NT2/D1 (cell line): ENCODE measurements at places on chromosomes 12 and 14.
A peak's percentile ranks its signal among the peaks of the same experiment; 100 is the strongest.

DNA sequence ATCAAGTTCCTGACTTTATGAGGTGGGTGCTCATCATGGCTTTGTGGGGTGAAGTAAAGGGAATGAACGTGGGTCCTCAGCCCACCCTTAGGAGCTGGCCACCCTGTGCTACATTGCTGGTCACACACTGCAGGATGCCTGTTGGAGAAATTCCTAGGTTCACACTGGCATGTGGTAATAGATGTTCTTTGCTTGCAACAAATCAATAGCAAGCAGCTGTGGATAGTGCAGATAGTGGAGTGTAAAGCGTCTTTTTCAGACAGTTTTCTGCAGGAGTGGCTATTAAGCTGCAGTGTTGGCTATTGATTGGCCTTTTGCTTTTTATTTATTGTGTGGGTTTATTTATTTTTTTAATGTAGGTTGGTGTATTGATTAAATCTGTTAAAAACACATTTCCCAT, 822.7 kb downstream of the NRXN3 start:
- no peak for DNase-seq

DNA sequence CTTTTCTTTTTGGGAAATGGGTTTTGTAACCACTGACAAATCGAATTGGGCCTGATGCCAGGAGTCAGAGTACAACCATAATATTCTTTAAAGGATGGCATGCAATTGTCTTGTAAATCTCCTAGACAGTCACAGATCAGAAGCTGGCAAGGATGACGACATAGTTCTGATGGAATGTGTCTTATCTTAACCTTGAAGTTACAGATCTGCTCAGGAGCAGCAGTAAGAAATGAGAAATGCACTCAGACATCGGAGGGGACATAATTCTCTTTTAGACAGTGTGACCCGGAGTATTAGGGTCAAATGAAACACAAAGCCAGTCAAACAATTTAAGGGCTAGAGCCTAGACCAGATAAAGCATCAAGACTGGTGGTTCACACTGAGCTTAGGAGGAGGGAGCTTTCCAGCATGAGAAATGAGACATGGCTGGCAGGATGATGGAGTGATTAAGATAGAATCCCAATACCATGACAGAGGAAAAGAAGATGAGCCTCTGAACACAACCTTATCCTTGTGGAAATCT, 17.5 kb downstream of the CBX5 start:
- no peak for DNase-seq

GRCh38 chr12:130835011-130835410, 4.0 kb downstream of the STX2 start:
- DNase-seq, result no peak

DNA sequence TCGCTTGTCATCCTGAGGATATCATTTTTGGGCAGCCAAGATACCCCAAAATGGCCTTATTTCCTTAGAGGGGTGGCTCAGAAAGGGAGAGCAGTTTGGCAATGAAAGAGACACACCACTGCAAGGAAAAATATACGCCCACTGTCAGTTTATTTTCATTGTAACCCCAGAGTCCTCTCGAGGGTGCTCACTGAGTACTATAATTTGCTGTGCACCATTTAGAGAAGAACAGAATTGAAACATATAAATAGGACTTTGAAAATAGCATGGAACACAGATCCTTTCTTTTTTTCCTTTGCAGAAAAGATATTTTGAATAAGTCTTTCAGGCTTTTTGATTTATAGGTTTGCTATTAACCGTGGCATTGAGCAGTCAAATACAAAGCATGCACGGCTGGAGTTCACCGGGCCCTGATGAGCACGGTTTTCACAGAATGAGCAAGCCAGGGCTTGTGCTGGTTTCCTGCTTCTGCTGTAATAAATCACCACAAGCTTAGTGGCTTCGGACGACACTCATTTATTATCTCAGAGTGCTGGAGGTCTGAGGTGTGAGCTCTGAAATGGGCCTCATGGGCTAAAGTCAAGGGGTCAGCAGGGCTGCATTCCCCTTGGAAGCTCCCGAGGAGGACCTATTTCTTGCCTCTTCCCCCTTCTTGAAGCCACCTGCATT, 152.3 kb downstream of the ZNF664 start:
- no peak for DNase-seq

- no peak for DNase-seq
Observed at GRCh38 chr14:105891631-105892452, 365.5 kb downstream of the TMEM121 start.

DNA sequence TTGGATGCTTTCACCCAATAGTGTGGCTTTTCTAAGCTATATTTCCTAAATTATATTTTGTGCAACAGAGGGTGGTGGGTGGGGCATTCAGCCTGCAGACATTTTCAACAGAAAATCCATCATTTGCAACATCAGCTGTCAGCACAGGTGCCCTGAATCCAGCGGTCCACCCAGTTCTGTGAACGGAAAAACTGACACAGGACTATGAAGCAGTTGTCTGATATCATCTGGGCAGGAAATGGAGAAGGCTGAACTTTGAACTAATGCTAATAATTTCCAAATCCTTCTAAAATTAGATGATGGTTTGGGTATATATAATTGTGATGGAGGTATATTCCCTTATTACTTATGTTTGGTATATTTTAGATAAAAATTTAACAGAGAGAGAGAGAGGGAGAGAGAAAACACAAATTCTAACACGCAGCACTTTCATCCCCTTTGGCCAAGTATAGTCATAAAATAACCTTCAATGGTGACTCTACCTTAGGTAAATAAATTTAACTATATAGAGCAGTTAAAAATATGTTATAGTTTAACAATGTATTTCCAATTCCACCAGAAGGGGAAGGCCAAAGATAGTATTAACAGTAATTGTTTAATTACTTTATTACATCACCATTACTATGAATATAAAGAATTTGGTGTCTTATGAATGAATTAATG, 58.3 kb upstream of the PTPRB start:
- DNase-seq, result no peak

- no peak for DNase-seq
Observed at GRCh38 chr12:3103806-3104205, 26.6 kb downstream of the TSPAN9 start.

GRCh38 chr12:15608941-15609340, 180.2 kb downstream of the EPS8 start:
- no peak for DNase-seq

GRCh38 chr12:12919666-12920435, 28.5 kb downstream of the GPRC5A start:
- DNase-seq, result no peak

DNA sequence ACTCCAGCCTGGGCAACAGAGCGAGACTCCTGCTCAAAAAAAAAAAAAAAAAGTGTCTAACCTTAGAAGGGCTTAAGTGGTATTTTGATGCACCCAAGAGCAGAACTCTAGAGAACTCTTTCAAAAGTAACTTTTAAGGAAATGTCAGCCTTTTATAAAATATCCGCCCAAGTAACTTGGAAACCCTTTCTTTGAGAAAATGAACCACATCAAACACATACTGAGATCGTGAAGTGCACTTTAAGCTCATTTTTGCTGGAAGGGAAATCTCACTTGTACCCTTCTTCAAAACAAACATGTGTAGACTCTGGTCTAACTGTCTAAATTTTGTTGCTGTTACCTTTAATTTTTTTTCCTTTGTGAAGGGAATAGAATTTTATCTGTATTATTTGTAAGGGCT, 5.5 kb downstream of the C12orf56 start:
- no peak for DNase-seq

GRCh38 chr14:100907240-100907639, 3.7 kb upstream of the RTL1 start:
- DNase-seq, result no peak

DNA sequence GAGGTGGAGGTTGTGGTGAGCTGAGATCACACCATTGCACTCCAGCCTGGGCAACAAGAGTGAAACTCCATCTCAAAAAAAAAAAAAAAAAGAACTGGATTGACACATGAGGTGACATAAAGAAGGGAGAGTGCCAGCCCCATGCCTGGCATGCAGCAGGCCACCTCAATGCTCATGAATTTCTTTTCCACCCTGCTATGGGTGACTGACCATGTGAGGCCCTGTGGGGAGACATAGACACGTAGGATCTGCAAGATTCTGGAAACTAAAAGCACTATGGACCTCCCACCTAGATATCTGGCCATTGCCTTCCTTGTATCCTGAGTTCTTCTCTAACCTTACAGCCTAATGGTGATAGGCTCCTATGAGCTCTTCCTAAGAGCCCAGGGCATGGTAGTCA, 5.6 kb upstream of the ACTN1 start:
- DNase-seq, result no peak

DNA sequence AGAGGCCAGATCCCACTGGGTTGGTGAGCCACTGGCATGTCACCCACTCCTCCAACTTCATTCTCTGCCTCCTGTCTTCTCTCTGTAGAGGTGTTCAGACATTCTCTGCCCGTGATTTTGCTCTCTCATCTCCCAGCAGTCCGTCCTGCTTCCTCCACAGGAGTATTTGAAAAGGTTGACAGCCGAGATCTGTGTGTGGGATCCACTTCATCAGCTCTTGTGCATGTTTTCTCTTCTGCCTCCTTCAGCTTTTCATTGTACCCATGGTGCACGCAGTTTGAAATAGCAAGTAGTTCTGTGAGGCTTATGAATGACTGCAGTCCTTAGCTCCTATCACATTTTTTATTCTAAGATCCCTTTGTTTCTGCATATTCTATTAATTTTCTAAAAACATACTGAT, 34.8 kb downstream of the ZC3H14 start:
- DNase-seq, result no peak

DNA sequence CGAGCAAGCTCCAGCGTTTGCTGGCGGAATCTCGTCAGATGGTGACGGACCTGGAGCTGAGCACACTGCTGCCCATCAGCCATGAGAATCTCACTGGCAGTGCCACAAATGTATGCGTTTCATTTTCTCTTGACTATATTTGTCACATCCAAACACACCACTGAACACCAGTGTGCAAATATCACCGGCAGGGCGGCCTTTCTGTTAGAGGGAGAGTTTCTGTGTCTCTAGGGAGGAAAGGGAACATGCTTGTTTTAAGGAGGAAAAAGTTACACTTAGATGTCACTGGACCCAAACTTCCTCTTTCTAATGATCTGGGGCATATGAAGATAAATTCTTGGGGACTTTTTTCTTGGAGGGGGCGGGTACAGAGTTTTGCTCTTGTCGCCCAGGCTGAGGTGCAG, 21.9 kb upstream of the HIP1R start:
- no peak for DNase-seq

- DNase-seq, result no peak
Observed at GRCh38 chr14:93962701-93963601, 13.4 kb downstream of the ASB2 start.

GRCh38 chr14:51443195-51444018, 203.4 kb downstream of the TMX1 start:
- no peak for DNase-seq

DNA sequence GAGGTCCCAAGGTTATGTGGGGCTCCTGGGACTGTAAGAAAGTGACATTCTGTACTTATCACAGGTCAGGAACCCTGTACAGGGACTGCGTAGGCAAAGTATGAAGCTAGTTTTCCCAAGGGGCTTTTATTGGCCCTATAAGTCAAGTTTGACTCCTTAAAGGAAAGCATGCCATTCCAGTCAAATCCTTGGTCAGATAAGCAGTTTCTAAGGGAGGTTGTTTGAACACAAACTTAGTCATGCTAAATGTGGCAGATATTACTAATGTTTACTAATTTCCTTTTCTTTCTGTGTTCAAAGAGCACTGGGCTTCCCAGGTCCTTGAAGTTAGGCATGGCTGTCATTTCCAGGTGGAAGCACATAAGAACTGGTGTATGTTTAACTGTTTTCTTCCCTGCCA, 472.4 kb downstream of the ATP23 start:
- no peak for DNase-seq

GRCh38 chr12:14239350-14239934, 126.0 kb upstream of the ATF7IP start:
- no peak for DNase-seq

GRCh38 chr12:64034901-64035576, 187.1 kb downstream of the KICS2 start:
- DNase-seq, result no peak

DNA sequence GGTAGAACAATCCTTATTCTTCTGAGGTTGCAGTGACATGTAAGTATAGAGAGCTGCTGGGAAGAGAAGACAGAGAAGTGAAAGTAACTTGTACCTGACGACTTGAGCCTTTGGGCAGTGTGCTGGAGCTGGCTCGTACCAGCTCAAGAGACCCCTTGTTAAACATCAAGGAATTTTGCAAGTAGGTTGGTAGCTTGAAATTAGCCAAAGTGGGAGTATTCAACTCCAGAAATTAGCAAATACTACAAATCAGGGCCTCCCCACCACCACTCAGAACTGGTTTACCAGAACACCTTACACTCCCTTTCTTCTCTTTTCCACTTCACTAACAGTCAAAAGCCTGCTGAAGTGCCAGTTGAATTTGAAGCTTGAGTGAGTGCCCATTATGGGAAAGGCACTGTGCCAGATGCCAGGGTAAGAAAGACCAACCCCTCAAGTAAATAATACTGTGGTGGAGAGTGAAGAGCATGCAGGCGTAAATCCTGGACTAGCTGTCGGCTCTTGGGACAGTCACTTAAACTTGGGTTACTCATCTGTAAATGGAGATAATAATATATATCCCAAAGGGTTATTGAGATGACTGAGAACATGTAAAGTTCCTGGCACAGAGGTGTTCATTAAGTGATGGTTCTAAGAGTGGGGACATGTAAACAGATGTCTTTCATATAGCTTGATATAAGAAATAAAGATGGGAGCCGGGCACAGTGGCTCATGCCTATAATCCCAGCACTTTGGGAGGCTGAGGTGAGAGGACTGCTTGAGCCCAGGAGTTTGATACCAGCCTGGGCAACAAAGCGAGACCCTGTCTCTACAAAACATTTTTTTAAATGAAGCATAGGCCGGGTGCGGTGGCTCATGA, 27.0 kb upstream of the EID3 start:
- no peak for DNase-seq

- DNase-seq, result no peak
Observed at GRCh38 chr12:6334940-6335450, 6.9 kb downstream of the TNFRSF1A start.

GRCh38 chr12:116697305-116697704, 40.6 kb downstream of the SPRING1 start:
- DNase-seq, result peak; percentile 56

GRCh38 chr12:90015228-90015627, 306.6 kb upstream of the ATP2B1 start:
- DNase-seq, result no peak

DNA sequence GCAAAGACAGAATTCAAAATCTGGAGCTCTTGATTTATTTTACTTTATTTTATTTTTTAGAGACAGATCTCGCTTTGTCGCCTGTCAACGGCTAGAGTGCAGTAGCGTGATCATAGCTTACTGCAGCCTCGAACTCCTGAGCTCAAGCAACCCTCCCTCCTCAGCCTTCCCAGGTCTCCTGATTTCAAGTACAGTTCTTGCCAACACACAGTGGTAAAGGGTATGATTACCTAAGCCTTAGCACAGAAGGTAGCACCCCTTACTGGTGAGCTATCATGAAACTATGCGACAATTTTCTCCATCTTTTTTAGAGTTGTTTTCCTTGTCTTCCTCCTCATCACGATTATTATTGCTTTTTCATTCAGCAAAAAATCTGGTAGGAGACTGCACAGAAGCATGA, 94.3 kb upstream of the ETV6 start:
- DNase-seq, result no peak

- DNase-seq, result no peak
Observed at GRCh38 chr12:116210131-116210530, 67.4 kb downstream of the MED13L start.
